ENCODE measurements at places on chromosomes 7 and 10.

DNA sequence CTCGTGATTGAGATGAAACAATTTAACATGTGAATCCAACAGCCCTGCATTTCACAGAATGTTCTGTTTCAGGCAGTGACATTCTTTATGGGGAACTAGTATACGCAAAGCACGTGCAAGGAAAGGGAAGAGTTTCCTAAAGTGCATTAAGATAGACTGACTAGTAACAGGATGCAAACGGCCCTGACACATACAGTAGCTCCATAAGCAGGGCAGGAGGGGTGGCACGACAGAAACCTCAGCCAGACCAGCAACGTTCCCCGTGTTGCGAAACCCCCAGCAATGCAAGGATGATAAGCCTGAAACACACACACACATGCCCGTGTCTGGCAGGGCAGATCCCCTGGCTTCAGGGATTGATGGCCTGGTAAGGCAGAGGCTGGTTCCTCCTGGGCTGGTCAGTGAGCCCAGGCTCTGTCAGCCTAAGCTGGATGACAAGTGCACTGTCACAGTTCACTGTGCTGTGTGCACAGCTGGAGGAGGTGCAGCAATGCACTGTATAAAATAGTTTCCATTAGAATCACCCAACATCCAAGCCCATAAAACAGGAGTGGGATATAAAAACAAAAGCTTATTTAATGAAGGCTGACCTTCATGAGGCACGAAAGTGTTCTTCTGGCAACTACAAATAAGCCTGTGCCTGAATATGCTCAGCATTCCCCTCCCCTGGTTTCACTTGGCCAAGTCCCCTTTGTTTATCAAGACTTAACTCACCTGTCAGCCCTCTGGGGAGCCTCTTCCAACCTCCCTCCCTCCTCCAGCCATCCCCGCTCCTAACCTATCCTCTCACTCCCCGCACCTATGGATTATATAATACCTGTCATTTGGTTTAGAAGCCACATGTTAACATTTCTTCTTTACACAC is 88.8 kb downstream of the GSAP start:
- no peak for DNase-seq

DNA sequence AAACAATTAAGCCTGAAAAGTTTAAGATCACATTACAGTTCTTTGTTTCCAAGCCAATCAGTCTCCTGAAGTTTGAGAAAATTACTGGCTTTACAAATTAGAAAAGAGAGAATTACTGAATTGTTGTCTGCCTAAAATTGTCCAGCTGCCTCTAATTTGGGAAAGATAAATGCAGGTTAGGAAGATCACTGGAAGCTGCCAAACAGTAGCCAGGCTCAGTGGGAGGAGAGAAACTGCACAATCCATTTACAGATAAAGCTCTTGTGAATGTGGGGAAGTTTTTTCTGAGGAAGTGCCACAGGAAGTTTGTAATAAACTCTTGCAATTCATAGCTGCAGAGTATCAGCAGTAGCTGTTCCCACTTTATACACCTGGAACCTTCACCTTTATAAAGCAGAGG is 100.7 kb downstream of the IQUB start:
- DNase-seq = no peak

DNA sequence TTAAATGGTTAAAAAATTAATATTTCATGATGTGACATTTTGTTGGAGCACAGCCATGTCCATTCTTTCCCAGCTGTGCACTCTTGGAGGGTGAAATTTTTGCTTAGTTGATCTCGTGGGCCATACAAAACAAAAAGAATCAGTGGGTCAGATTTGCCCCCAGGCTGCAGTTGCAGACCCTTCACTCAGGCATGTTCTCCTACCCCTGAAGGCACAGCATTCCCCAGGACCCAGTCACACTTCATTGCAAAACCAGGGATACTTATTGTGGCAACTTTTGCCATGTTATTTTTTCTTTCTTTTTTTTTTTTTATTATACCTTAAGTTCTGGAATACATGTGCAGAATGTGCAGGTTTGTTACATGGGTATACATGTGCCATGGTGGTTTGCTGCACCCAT is 6.0 kb downstream of the TAS2R40 start:
- no peak for DNase-seq

DNA sequence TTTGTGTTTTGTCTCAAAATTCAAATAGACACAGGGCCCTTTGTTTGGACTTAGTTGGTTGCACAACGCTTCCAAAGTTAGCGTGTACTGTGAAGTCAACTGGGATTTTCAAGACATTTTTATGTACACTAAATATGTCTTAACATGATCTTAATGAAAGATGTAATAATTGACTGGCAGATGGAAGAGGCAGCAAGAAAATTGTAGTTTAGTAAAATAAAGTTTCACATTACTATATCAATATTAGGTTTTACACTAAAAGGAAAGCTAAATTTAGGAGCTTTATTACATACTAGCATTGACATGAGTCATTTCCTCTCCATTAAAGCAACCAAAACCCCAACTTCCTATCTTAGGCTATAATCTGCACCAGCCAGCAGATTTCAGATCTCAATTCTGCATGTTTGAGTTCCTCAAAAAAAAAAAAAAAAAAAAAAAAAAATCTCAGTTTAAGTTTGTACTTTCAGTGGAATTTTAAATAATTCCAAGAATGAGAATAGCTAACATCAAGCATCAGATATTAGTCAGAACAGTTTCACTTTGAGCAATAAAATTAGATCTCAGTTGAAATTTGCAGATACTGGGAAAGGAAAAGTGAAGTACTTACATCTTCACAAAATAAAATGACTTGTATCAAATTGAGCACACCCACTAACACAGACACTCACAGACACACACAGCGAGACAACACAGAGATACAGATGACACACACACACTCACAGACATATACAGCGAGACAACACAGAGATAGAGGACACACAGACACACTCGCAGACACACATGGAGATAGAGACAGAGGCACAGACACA is 346.6 kb upstream of the KLF6 start:
- peak; percentile 11 for DNase-seq

DNA sequence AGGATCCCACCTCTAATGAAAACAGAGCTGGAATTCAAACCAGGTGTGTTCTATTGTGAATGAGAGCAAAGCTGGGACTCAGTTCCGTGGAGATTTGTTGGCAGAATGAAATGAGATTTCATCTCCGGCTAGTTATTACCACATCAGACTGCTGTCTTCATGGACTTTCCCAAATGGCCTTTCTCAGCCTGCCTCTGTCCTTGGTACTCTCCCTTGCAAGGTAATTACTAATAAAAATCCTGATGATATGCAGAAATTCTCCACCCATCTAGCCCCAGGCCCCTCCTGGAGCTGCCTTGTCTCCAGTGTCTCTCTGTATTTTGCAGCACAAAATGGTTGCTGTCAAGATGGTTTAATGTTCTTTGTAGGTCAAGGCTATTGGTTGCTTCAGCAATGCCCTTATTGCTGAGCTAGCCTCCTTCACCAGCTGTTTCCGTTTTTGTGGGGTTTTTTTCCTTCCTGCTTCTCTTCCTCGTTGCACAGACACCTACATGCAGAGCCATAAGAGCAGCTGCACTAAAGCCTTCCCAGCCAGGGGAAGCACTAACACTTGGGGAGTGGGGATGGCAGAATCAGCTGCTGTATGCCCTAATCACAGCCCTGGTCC is 185.0 kb upstream of the GHITM start:
- no peak for DNase-seq

DNA sequence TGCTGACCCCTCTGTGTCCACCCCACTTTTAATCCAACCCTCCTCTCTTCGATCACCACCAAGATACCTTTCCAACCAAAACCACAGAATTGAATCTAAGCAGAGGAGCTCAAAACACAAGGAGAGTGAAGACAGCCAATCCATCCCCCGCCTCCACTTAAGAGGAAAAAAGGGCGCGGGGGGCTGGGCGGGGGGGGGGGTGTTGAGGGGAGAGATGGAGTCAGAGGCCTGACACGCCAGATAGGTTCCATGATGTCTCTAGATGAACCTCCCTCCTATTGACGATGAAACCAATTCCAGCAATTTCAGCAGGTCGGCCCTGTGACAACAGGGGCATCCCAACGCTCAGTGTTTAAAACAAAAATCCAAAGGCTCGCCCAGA is 1.3 kb downstream of the SORBS1 start:
- no peak for DNase-seq

GRCh38 chr7:84216472-84216871 is 21.9 kb upstream of the SEMA3A start:
- no peak for DNase-seq

DNA sequence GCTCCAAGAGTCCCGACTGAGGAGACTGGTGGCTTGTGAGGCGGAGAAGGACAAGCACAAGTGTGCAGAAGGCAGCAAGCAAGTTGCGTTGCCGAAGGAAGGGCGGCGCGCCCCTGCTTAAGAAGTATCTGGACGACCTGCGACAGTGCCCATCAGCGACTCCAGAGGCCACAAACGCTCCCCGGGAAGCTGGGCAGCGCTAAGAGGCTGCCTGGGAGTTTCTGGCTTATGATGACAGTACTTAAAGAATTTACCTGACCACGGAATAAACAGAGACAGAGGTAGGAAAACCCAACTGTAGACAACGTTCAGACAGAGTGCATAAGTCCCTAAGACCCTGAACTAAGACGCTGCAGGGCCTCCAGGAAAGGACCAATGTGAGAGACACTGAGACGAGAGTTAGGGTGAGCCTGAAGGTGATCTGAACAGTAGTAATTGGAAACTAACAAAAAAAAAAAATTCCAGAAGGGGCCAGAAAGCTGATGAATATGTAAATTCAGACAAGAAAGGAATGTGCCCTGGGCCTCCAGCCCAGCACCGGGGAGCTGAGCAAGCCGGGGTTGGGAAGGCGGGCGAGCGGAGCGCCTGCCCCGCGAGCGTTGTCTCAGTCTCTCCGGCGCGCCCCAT is 1.0 kb downstream of the OSBPL3 start:
- no peak for DNase-seq

DNA sequence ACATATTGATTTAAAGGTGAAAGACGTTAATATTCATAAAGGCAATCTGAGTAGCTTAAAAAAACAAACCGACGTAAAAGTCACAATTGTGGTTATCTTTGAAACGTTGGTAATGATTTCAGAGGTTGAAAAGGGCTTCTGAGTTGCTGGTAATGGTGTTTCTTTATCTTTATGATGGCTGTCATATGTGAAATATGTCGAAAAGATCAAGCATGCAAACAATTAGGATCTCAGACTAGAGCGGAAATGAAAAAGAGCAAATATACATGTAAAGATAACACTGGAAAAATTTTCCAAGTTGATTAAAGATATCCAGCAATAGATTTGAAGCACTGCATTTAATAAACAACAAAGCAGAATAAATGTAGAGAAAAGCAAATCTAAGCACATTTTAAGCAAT is 998.3 kb upstream of the MBL2 start:
- DNase-seq = no peak

- DNase-seq = no peak
Measured at GRCh38 chr10:75379212-75379724, 22.3 kb downstream of the ZNF503 start.

DNA sequence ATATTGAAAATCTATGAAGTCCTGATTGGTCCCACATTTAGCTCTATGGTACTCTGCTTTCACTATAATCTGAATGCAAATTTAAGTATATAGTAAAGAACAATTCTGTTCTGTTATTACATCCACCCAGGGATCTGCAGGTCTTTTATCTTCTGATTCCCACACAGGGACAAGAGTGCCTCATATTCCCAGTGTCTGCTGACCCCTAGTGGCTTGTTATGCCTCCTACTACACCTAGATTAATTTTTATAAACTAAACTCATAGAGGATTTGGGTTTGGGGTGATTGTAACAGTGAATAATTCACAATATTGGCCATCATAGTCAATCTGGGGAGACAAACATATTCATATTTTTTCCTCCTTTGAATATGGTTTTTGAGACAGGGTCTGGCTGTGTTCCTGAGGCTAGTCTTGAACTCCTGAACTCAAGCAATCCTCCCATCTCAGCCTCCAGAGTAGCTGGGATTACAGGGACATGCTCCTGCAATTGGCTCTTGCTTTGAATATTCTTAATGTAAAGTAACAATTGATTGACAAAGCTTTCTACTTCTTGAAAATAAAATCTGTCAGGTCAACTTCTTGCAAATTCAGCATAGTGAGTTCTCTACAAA is 282.1 kb downstream of the KCND2 start:
- no peak for DNase-seq

GRCh38 chr10:124283215-124283948 is 135.3 kb downstream of the OAT start:
- DNase-seq = no peak

DNA sequence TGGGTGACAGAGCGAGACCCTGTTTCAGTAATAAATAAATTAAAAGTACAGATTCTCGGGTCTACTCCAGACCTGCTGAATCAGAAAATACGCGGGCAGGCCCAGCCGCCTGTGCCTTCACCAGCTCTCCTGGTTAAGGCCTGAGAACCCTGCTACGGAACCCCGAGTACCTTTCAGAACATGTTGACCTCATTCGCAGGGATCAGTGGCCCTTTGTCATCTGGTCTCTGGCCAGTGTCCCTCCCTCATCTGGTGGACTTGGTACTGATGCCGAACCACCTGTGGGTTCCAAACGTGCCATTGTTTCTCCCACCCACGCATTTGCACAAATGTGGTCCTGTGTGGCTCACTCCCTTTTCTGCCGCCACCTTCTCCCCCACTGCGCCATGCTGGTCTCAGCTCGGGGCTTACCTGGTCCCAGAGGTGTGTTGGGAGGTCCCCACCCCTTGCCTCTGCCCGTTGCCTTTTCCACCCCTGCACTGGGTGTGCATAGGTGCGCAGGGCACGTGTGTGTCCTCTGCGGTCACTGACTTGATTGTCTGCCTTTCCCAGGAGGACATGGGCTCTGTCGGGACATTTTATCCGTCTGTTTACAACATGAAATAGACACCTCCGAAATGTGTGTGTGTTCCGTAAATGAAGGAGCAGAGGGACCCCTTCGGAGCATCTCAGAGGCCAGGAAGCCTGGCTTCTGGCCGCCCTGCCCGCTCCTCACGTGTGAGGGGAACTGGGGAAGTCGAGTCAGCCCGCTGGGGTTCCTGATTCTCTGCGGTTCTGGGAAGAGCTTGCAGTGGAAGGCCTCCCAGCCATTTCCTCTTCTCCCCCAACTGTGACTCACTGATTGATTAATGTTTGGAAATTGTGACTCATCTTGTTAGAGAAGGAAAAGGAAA is 135.2 kb downstream of the CUX1 start:
- DNase-seq = no peak

DNA sequence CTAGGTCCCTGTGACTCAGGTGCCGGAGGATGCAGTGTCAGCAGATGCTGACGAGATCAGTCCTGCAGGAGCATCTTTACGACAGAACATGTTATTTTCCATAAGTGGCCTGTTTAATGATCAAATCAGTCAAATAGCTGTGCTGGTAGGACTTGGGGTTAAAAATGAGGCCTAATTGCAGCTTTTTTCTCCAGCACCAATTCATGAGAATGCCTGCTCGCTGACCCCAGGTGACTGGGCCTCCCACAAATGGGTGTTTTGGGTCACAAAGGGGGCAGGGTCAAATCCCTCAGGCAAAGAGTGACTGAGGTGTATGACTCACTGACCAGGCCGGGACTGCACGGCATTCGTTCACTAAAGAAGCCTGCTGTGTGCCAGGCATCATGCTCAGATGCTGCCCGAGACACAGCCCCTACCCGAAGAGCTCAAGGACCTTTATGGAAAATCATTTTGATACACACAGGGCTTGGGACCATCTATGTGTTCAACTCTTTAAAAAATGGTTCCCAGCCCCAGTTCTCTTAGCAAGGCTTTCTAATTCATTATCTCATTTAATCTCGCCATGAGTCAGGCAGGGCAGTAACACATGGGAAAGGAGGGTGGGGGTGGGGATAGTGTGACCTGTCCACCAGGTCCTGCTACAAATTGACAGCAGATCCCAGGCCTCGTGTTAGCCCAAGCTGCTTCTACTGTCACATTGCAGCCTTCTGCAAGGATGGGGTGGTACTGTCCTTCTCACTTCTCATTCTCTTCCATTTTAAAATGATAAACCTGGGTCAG is 21.1 kb downstream of the ZNF775 start:
- no peak for DNase-seq

- no peak for DNase-seq
Measured at GRCh38 chr7:97381815-97382554, 264.5 kb downstream of the SDHAF3 start.
